ENCODE measurements at places on chromosomes 7 and 10.

DNA sequence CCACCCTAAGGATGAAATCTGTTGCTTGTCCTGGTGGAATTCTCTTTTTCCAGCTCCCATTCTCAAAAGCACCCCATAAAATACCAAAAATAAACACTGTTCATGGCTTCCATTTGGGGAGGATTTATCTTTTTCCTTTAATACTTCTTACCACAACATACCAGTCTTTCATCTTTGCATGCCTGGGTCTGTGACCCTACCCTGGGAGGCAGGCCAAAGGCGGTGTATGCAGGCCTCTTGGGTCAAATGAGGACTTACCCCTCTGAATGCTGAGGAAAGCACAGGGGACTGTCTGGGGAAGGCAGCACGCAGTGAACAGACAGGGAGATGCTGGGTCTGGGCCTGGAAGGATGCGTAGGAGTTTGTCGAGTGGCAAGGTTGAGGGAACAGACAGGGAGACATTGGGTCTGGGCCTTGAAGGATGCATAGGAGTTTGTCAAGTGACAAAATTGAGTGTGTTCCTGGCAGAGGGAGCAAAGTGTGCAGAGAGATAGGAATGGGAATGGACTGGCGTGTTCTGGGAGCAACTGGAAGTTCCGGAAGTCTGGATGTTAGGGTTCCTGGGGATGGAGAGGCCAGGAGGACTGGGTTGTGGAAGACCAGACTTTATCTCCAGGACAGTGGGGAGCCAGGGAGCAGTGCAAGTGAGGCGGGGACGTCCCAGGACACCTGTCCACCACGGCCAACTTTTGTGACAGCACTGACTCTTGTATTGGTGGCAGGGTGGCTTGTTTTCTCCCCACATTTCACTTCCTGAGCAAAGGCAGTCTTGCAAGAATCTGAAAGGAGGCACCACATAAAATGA is 40.8 kb downstream of the MYL10 start:
- DNase-seq: no peak

DNA sequence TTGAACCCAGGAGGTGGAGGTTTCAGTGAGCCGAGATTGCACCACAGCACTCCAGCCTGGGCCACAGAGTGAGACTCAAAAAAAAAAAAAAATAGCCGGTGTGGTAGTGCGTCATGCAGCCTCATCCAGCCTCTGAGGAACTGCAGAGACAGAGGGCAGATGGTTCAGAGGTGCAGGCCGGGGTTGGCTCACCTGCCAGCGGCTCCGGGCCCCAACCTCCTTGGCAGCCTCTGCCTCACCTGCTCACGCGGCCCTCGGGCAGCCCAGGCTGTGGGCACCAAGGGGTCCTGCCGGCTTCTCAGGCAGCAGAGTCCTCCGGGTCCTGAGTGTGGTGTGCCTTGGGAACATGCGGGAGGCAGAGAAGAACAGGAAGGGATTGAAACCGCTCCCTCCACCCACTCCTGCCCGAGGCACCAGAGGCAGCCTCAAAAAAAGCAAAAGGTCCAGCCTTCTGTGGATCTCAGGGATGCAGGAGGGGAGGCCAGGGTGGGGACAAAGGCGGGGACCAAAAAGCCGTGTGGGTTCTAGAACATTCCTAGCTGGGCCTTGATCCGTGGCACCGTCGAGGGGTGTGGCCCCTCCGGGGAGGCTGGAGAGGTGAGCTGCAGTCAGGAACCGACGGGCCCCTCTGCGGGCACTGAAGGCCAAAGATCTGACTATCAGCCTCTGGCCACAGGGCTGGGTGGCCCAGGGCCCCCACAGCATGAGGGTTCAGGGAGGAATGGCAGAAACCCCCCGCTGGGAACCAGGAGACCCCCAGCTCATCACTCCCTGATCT is 55.4 kb upstream of the DNAJB6 start:
- DNase-seq: no peak

GRCh38 chr7:37482505-37482904 is 33.8 kb upstream of the ELMO1 start:
- no peak for DNase-seq

- DNase-seq: no peak
These were observed 3.4 kb downstream of the STAM start for GRCh38 chr10:17647326-17647725.

DNA sequence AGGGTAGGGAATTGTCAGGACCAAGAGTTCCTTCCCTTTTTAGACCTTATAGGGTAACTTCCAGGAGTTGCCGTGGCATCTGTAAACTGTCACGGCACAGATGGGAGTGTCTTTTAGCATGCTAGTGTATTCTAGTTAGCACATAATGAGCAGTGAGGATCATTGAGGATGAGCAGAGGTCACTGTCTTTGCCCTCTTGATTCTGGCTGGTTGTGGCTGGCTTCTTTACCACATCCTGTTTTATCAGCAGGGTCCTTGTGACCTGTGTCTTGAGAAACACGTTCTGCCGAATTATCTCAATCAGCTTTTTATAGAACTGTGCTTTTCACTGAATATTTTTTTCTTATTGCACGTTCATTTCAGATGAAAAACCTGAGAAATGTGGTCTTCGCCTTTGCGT is 41.5 kb downstream of the MINPP1 start:
- no peak for DNase-seq

DNA sequence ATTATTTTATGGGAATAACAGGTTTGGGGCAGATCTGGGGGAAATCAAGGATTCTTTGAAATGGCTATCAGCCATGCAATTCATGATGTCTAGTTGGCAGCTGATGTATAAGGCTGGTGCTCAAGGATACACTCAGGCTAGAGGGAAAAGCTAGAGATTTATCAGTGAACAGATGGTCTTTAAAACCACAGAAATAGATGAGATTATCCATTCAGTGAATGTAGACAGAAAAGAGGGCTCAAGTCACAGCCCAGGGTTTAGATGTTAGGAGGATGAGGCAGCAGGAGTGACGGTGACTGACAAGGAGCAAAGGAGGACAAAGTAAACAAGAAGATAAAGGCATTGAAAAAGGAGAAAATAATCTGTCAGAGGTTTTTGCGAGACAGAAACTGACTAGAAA is 238.7 kb downstream of the CDK14 start:
- no peak for DNase-seq
